ENCODE measurements at places on chromosomes 12 and 14.

DNA sequence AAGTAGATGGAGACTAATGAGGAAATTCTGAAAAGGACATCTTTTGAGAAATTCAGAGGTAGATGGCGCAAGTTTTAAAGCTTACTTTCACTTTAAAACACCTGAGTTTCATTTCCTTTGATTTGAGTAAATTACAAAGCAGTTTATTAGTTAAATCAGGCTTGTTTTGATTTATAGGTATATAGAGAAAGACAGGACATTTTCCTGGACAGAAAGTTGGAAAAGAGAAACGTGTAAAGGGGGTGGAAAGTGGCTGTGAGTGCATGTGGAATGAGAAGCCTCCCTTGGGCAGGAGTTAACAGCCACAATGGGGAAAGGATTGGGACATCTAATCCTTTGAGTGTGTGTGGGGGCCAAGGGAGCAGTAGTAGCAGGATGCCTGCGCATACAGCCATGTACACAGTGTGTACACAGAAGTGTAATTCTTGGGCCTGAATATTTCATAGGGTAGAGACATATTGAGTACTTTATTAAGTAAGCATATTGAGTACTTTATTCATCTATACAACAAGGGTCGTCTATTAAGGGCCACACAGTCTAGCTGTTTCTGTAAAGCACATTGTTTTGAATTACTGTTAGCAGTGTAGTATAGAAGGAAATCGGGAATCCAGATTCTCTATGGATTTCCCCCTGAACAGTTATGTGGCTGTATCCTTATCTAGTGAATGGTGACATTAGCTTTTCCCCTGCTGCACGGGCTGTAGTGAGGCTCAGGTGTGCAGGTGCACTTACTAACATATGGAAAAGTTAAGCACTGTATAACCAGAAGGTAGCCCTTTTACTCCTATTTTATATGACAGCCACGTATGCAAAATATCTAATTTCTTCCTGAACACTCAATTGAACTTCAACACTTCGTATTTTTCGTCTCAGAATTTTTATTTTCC lies 19.1 kb downstream of the MARK3 start:
- DNase-seq = no peak

DNA sequence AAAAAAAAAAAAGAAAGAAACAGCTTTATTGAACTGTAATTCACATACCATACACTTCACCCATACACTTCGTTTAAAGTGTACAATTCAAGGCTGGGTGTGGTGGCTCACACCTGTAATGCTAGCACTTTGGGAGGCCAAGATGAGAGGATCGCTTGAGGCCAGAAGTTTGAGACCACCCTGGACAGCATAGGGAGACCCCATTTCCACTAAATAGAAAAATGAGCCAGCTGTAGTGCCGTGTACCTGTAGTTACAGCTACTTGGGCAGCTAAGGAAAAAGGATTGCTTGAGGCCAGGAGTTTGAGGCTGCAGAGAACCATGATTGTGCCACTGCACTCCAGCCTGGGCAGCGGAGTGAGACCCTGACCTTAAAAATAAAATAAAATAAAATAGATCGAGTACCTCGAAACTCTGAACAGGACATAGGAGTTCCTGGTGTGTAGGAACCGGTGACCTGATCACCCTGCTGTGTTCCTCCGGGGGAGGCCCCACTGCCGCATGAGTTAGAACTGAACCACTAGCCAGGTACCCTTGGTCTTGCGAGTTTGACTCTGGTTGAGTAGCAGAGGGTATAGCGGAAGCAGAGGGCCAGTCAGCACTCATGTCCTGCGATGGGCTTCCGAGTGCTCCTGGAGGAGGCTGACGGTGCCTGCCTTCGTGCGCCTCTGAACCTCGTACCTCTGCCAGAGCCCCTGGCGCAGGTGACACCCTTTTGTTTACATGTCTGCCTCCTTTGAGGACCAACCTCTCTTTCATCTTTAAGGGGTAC lies 80.0 kb downstream of the B4GALNT3 start:
- DNase-seq = no peak

DNA sequence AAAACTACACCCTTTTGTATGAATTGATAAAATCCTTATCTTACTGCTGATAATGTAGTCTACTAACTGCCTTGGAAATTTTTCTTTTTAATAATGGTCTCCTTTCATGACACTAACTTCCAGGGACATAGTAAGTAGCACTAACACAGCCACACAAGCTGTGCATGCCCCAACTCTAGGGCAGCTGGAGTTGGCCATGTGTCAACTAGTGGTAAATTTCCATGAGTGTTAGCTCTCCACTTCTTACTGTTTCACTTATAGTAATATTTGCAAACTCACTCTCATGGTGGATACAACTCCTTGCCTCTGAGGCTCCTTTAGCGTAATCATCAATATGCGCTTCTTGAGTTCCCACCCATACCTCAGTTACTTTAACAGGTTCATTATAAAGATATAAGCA lies 38.0 kb downstream of the LGR5 start:
- no peak for DNase-seq

- DNase-seq = no peak
Measured at GRCh38 chr12:5969156-5969973, 24.3 kb upstream of the ANO2 start.

DNA sequence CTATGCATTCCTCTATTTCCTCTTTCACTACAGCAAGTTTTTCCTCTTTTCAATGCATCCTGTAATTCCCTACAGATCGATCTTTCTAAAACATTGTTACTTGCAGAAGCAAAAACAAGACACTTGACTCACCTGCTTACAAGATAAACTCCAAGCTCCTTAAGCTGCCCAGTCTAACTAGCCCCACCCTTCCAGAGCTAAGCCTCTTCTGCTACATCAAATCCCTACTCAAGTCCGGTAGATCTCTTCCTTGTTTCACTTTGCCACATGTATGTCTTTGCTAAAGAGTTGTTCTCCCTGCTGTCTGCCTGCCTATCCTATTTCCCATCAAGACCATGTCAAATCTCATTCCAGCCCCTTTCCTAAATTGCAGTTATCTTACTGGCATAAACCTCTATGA lies 724.8 kb downstream of the C12orf50 start:
- DNase-seq = no peak

- DNase-seq = no peak
Measured at GRCh38 chr12:93468008-93468371, 676 bp downstream of the MRPL42 start.

DNA sequence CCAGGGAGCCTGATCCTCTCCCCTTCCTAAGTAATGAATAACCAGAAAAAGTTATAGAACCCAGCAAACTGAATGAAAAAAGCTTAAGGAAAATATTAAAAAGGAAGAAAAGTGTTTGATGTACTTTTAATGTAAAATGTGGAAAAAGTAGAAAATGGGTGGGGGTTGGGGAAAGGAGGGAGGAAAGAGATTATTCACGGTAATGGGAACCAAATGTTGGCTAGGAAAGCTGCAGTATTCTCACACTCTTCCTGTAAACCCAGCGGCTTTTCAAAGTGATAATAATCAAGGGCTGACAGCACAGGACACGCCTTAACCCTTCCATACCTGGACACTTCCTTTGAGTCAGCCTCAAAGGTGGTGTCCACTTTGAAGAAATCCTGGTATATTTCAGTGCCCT lies 139.2 kb downstream of the TGFB3 start:
- no peak for DNase-seq

DNA sequence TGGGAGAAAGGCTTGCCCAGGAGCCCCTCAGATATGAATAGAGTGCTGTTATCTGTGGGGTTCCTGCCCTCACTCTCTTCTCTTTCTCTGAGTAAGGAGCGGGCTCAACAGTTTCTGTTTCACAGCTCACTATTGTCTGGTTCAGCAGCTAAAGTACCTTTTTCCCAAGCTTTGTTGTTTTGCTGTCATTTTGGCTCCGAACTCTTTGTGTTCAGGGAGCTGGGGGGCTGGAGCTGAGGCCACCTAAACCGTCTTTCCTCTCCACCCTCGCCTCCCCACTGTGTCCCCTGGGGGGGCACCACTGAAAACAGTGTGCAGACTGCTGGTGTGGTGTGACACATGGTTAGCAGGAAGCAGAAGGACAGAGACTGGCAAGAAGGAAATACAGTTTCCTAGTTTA lies 51.4 kb downstream of the FBXW8 start:
- no peak for DNase-seq

- no peak for DNase-seq
Measured at GRCh38 chr12:98699586-98699985, 54.5 kb downstream of the APAF1 start.

- DNase-seq = peak; percentile 85
Measured at GRCh38 chr14:100554082-100554677, 33.0 kb downstream of the BEGAIN start.

DNA sequence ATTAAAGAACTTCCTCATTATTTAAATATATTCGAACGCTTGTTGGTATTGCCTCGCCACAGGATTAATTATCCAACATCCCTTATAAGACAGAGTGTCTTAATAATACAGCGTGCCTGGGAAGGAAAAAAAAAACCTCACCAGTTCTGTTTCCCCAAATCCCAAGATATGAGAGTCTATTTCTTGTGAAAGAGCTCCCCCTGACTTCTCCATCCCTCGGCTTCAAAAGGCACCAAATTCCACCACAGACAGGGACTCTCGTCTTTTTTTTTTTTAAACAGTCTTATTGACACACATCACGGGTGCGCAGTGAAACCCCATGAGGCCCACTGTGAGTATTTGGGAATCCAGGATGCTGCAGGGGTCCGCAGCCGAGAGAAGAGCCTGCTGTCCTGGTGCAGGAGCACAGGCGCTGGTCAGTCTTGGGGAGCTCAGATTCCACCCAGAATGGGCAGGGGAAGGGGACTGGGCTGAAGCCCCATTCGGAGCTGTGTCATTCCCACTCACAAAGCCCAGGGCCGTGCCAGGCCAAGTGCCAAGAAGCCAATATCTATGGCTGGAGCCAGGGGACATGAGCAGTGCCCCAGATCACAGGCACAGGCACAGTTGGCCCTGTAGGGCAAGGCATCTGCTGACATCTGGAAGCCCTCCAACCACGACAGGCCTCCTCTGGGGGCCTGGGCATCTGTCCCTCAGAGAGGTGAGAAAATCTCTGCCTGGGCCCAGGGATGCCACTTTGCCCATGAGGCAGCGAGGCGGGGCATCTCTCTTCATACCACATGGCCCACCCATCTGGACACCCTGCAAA lies 71.9 kb downstream of the BCL11B start:
- peak; percentile 69 for DNase-seq

DNA sequence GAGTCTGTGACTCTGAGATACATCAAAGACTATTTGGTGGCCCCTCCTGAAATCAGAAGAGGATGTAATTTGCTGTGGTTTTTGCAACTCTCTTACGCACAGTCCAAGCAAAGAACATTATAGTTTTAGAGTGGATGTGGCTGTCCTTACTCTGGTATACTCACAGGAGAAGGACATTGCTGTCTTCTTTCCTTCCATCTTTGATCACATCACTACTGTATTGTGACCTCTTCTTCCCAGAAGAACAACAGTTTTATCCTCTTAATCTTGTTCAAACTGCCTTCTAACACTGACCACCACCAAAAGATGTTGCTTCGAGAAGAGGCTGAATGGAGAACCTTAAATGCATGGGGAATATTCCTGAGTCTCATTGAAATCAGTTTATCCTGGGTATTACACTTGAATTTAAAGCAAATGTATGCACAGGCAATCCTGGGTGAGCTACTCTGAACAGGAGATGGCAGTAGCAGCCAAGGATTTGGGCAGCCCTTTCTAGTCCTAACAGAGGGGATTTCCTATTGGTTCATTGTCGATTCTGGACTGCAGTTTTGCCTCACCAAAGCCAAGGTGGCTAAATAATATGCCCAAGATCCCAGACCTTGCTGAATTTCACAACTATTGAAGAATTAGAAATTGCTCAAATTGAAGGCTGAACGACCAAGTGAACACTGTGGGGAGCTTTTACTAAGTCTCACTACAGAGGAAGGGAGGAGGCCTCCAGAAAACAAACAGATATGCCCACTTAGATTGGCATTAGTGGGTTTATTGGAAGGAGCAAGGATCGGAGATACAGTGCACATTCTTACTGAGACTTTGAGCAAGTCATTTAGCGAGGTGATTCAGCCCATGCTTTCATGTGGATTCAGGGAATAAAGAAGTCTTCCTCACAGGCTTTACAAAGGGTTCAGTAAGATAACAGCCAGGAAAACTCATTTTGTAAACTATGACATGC lies 282.8 kb downstream of the PAWR start:
- no peak for DNase-seq

GRCh38 chr12:113186666-113187325 lies 1.3 kb downstream of the RITA1 start:
- no peak for DNase-seq

- DNase-seq = no peak
Measured at GRCh38 chr12:62910549-62911169, 24.3 kb downstream of the PPM1H start.

DNA sequence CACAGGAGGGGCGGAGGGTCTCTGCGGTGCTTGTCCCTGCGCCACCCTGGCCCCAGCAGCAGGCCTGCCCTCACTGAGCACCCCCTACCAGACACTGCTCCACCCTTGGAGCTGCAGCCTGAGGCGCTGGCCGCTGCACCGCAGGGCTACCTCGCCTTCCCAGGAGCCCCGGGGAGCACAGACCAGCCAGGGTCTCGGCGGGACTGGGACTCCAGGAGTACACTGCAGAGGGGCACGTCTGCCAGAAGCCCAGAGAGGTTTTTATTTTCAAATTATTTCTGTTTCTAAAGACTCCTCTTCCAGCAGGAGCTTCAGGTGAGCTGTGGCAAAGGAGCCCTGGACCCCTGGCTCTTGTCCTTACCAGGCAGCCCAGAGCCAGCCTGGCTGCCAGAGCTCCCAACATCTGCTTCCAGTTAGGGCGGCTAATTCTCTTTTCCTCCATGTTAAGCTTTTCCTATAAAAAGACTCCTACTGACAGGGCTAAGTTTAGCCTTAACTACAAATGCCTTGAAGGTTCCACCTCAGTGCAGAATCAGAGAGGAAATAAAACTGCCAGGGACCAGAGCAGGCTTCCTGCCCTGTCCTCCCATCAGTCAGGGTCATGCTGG lies 26.4 kb downstream of the DEGS2 start:
- DNase-seq = no peak

GRCh38 chr14:94764573-94764972 lies 5.3 kb downstream of the GSC start:
- no peak for DNase-seq

GRCh38 chr12:18502422-18502968 lies 235.3 kb downstream of the PLCZ1 start:
- no peak for DNase-seq

Data from Right ventricle myocardium inferior (tissue), 1 donor.